ENCODE measurements at places on chromosomes 13 and 19. TPM values are rescaled to one million over a fixed set of nuclear protein-coding genes. Genes with fewer than 3 reads are reported as not detected.

ZNF561 gene
- total RNA-seq = 37.4 TPM

KCNK6 gene
- total RNA-seq = 3.6 TPM

MYPOP gene
- 2.5 TPM for total RNA-seq

ICAM4 gene
- 1.2 TPM for total RNA-seq

FGF14 gene
- 0.17 TPM for total RNA-seq

MYO16 gene
- total RNA-seq = 0.29 TPM

CDX2 gene
- total RNA-seq = not detected

ADPRHL1 gene
- 1.0 TPM for total RNA-seq

KLF12 gene
- 11.6 TPM for total RNA-seq

ZNF486 gene
- total RNA-seq = 3.5 TPM

SPTBN4 gene
- total RNA-seq = 18.4 TPM

PRX gene
- total RNA-seq = 2.2 TPM

GPR4 gene
- 0.73 TPM for total RNA-seq

GPR180 gene
- 10.6 TPM for total RNA-seq
